ENCODE measurements at places on chromosomes 1 and 21.

- H3K27ac ChIP-seq: no peak overlapping the region
- peak overlapping the region; percentile 24 for H3K4me3 ChIP-seq
- H3K4me1 ChIP-seq: peaks cover 5% of the 10 kb centered on the region
- no peaks in the 10 kb centered on the region for H3K36me3 ChIP-seq
- DNase-seq: no peak
These were observed 1144.6 kb upstream of the ADGRL2 start for GRCh38 chr1:80656014-80656636.

- H3K27ac ChIP-seq: no peak overlapping the region
- peaks cover 16% of the 10 kb centered on the region for H3K4me1 ChIP-seq
- no peaks in the 10 kb centered on the region for H3K27me3 ChIP-seq
- peaks cover 29% of the 10 kb centered on the region for H3K36me3 ChIP-seq
- peak; percentile 17 for DNase-seq
These were observed 393 bp downstream of the BLZF1 start for GRCh38 chr1:169368406-169368769.

- no peak overlapping the region for H3K27ac ChIP-seq
- H3K27me3 ChIP-seq: peaks cover 3% of the 10 kb centered on the region
- H3K4me3 ChIP-seq: no peak overlapping the region
- DNase-seq: no peak
These were observed 16.4 kb upstream of the CGN start for GRCh38 chr1:151494741-151495281.

GRCh38 chr1:106465666-106466065, 590.8 kb upstream of the PRMT6 start:
- H3K4me3 ChIP-seq: no peak overlapping the region
- no peaks in the 10 kb centered on the region for H3K4me1 ChIP-seq
- no peak for DNase-seq
- no peaks in the 10 kb centered on the region for H3K27me3 ChIP-seq
- no peaks in the 10 kb centered on the region for H3K36me3 ChIP-seq

DNA sequence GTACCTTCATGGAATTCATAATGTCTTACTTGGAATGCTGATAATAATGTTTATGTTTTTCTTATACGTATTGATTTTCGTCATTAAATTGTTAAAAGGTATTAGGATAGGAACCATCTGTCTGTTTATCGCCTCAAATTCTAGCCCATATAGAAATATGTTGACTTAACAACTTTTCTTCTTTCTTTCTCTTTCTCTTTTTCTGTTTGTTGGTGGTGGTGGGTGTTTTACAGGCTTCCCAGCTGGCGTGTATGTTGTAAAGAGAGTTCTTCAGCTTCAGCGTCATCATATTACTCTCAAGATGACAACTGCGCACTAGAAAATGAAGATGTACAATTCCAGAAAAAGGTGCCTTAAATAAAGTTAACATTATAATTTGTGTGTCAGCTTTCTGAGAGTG, 18.3 kb downstream of the SUCO start:
- no peak overlapping the region for H3K27ac ChIP-seq
- H3K4me3 ChIP-seq: no peak overlapping the region
- H3K27me3 ChIP-seq: no peaks in the 10 kb centered on the region
- H3K4me1 ChIP-seq: peaks cover 30% of the 10 kb centered on the region
- DNase-seq: no peak

GRCh38 chr1:87956072-87956471, 627.4 kb downstream of the LMO4 start:
- H3K27me3 ChIP-seq: no peaks in the 10 kb centered on the region
- no peak for DNase-seq
- H3K4me3 ChIP-seq: no peak overlapping the region
- no peak overlapping the region for H3K27ac ChIP-seq

GRCh38 chr1:223761411-223761810, 49.1 kb downstream of the CAPN2 start:
- H3K27me3 ChIP-seq: no peaks in the 10 kb centered on the region
- H3K4me3 ChIP-seq: no peak overlapping the region
- DNase-seq: no peak
- H3K36me3 ChIP-seq: peaks cover 69% of the 10 kb centered on the region

DNA sequence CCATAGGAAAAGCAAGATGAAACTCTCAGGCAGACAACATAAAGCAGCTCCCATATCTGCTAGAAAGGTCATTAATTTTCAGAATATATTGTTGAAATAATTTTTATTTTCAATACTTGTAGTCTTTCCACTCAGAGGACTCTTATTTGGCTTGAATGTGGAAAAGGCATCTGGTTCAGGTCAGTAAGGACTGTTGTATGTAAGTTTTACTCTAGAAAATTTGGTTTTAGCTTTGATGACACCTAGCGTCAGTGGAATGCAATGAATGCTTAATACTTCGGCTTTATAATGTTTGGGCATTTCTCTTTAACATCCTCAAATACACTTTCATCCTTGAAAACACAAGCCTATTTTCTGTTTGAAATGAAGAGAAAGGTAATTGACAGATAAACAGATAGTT, 63.3 kb downstream of the LRRC40 start:
- peaks cover 6% of the 10 kb centered on the region for H3K36me3 ChIP-seq
- H3K4me3 ChIP-seq: no peak overlapping the region
- H3K4me1 ChIP-seq: no peaks in the 10 kb centered on the region
- H3K27ac ChIP-seq: no peak overlapping the region
- DNase-seq: no peak
- no peaks in the 10 kb centered on the region for H3K27me3 ChIP-seq

- no peak for DNase-seq
- H3K4me1 ChIP-seq: no peaks in the 10 kb centered on the region
- H3K27me3 ChIP-seq: no peaks in the 10 kb centered on the region
- no peak overlapping the region for H3K4me3 ChIP-seq
- no peak overlapping the region for H3K27ac ChIP-seq
These were observed 112.9 kb downstream of the TLR5 start for GRCh38 chr1:223029985-223030769.

GRCh38 chr1:239682046-239682445, 295.7 kb downstream of the CHRM3 start:
- H3K36me3 ChIP-seq: no peaks in the 10 kb centered on the region
- no peak overlapping the region for H3K4me3 ChIP-seq
- DNase-seq: no peak
- no peaks in the 10 kb centered on the region for H3K27me3 ChIP-seq
- H3K4me1 ChIP-seq: no peaks in the 10 kb centered on the region

DNA sequence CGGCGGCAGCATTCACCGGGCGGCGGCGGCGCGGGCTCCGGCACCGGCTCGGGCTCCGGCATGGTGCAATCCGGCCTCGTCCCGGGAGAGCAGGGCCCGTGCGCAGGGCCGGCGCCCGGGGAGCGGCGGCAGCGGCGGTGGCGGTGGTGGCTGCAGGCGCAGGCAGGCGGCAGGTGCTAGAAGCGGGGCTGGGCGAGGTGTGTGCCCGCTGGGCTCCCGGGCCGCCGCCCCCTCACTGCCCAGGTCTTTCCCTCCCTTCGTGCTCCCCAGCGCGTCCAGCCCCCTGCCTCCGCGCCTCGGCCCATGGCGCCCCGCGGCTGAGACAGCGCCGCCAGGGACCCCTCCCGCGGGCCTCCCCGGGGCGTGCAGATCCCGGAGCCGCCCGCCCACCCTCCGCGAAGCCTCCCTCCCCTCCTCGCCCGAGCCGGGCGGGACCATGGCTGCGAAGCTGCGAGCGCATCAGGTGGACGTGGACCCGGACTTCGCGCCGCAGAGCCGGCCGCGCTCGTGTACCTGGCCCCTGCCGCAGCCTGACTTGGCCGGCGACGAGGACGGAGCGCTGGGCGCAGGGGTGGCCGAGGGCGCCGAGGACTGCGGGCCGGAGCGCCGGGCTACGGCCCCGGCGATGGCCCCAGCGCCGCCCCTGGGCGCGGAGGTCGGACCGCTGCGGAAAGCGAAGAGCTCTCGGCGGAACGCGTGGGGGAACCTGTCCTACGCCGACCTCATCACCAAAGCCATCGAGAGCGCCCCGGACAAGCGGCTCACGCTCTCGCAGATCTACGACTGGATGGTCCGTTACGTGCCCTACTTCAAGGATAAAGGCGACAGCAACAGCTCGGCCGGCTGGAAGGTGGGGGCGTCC, 492 bp downstream of the FOXO6 start:
- H3K4me1 ChIP-seq: peaks cover 29% of the 10 kb centered on the region
- no peak overlapping the region for H3K27ac ChIP-seq
- no peaks in the 10 kb centered on the region for H3K36me3 ChIP-seq
- H3K27me3 ChIP-seq: peaks cover 35% of the 10 kb centered on the region

- DNase-seq: no peak
- no peaks in the 10 kb centered on the region for H3K4me1 ChIP-seq
- H3K4me3 ChIP-seq: no peak overlapping the region
- no peaks in the 10 kb centered on the region for H3K36me3 ChIP-seq
- no peaks in the 10 kb centered on the region for H3K27me3 ChIP-seq
These were observed 33.2 kb downstream of the KCNK1 start for GRCh38 chr1:233647073-233647472.

DNA sequence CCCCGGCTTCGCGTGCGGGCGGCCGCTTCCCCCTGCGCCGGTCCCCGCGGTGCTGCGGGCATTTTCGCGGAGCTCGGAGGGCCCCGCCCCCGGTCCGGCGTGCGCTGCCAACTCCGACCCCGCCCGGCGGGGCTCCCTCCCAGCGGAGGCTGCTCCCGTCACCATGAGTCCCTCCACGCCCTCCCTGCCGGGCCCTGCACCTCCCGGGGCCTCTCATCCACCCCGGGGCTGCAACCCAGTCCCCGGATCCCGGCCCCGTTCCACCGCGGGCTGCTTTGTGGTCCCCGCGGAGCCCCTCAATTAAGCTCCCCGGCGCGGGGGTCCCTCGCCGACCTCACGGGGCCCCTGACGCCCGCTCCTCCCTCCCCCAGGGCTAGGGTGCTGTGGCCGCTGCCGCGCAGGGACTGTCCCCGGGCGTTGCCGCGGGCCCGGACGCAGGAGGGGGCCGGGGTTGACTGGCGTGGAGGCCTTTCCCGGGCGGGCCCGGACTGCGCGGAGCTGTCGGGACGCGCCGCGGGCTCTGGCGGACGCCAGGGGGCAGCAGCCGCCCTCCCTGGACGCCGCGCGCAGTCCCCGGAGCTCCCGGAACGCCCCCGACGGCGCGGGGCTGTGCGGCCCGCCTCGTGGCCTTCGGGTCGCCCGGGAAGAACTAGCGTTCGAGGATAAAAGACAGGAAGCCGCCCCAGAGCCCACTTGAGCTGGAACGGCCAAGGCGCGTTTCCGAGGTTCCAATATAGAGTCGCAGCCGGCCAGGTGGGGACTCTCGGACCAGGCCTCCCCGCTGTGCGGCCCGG, 159.2 kb downstream of the RUNX1 start:
- H3K27me3 ChIP-seq: peaks cover 1% of the 10 kb centered on the region
- H3K27ac ChIP-seq: peak overlapping the region; percentile 94
- H3K4me3 ChIP-seq: peak overlapping the region; percentile 91
- peaks cover 49% of the 10 kb centered on the region for H3K4me1 ChIP-seq
- peaks cover 16% of the 10 kb centered on the region for H3K36me3 ChIP-seq

DNA sequence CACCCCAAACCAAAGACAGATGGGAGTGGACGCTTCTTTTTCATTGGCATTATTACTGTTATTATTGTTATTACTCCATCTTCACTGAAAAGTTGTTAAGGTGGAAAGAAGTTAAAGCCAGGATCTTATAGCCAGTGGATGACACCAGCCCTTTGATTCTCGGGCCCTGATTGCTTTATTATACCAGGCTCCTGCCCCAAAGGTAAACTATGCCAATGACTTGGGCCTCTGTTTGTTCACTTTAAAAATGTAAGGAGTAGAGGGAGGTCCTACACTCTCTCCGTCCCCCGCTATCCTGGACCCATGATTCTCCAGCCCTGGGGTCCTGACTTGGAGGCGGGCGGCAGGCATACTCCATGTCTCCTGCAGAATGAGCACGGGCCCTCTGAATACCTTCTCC, 106.8 kb downstream of the TOMM20 start:
- H3K4me1 ChIP-seq: peaks cover 61% of the 10 kb centered on the region
- no peaks in the 10 kb centered on the region for H3K27me3 ChIP-seq
- no peak overlapping the region for H3K27ac ChIP-seq
- no peak for DNase-seq

- peak overlapping the region; percentile 93 for H3K4me3 ChIP-seq
- peaks cover 35% of the 10 kb centered on the region for H3K4me1 ChIP-seq
- peaks cover 7% of the 10 kb centered on the region for H3K27me3 ChIP-seq
- peak; percentile 26 for DNase-seq
- H3K27ac ChIP-seq: no peak overlapping the region
These were observed 88.8 kb upstream of the IPO9 start for GRCh38 chr1:201740086-201740541.

- peaks cover 4% of the 10 kb centered on the region for H3K27me3 ChIP-seq
- H3K4me1 ChIP-seq: peaks cover 7% of the 10 kb centered on the region
- H3K4me3 ChIP-seq: no peak overlapping the region
- H3K36me3 ChIP-seq: no peaks in the 10 kb centered on the region
- no peak overlapping the region for H3K27ac ChIP-seq
- DNase-seq: no peak
These were observed 20.0 kb downstream of the S100A6 start for GRCh38 chr1:153515504-153516394.

- H3K27me3 ChIP-seq: no peaks in the 10 kb centered on the region
- DNase-seq: no peak
- H3K4me3 ChIP-seq: no peak overlapping the region
- H3K27ac ChIP-seq: no peak overlapping the region
These were observed 35.8 kb downstream of the IVNS1ABP start for GRCh38 chr1:185281245-185281644.

DNA sequence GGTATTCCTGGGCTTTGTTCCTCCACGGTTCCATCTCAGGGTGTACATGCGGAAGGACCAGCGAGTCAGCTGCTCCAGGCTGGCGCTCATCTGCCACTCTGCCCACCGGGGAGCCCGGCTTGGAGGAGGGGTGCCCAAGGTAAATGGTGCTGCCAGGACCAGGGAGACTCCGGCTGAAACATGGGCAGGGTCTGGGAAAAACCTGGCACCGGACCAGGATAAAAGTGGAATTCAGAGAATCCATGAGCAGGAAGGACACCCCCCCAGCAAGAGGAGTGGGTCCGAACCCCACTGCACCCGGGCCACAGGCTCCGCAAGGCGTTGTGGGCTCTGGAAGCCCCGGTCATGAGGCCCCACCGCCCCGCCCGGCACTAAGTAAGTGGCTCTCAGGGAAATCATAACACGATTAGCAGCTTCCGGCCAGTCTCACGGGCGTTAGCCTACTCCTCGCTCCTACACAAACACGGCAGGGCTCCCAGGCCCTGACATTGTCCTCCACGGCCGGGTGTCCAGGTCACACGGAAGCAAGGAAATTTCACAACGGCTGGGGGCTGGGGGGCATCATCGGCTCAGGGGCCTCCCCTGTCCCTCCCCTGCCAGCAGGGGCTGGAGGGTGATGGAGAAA, 21.1 kb downstream of the MEGF6 start:
- peaks cover 4% of the 10 kb centered on the region for H3K4me1 ChIP-seq
- no peaks in the 10 kb centered on the region for H3K27me3 ChIP-seq
- H3K36me3 ChIP-seq: no peaks in the 10 kb centered on the region
- H3K27ac ChIP-seq: no peak overlapping the region

DNA sequence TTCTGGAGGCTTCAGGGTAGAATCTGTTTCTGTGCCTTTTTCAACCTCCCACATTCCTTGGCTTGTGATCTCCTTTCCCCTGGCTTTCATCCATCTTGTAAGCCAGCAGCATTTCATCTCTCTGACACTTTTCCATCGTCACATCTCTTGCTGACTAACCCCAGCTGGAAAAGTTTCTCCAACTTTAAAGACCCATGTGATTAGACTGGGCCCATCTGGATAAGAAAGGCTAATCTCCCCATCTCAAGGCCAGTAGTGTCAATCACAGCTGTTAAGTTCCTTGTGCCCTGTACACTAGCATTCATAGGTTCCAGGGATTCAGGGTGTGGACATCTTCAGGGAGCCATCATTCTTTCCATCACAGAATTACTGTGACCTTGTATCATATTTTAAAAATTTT, 452.1 kb downstream of the TTLL7 start:
- H3K36me3 ChIP-seq: no peaks in the 10 kb centered on the region
- H3K27ac ChIP-seq: no peak overlapping the region
- H3K4me3 ChIP-seq: no peak overlapping the region
- no peaks in the 10 kb centered on the region for H3K4me1 ChIP-seq

GRCh38 chr21:42570841-42571387, 57.3 kb downstream of the SLC37A1 start:
- no peaks in the 10 kb centered on the region for H3K4me1 ChIP-seq
- no peak overlapping the region for H3K27ac ChIP-seq
- H3K4me3 ChIP-seq: no peak overlapping the region
- H3K27me3 ChIP-seq: no peaks in the 10 kb centered on the region
